Esophagus squamous epithelium (tissue), 5 donors: ENCODE measurements at places on chromosomes 6 and 20. TPM values are rescaled to one million over a fixed set of nuclear protein-coding genes. Genes with fewer than 3 reads are reported as not detected.

The MYO6 gene
- total RNA-seq: 37.0 TPM

DNA sequence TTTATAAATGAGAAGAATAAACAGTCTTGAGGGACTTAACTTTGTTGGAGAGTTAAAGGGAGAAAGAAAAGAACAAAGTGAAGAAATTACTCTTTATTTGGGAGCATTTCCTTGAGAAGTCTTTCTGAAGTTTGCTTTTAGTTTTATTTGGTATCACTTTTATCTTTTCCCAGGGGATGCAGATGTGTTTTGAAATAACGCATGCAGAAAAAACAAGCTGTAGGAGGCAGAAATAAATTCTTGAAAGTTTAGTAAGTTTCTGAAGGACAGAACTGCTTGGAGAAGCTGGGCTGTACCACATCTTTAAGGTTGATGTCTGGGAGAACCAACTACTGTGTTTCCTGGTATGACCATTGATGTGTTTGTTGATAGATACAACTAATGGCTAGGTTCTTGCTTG is 75.0 kb downstream of the PLCB4 start:
- no peak for DNase-seq

DNA sequence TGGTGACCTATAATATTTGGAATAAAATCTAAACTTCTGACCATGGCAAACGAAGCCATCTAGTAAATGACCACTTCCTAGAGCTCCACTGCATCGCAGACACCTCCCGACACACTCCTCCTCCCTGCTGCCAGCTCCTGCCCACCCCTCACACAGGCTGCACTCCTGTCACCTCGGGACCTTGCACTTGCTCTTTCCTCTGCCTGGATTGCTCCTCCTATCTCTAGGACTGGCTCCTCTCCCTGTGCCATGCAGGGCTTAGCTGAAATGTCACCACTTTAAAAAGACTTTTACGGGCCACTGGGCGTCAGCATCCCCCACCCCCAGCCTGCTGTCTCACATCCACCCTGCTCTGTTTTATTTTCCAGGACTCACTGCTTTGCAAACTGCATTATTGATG is 87.6 kb upstream of the MC3R start:
- DNase-seq: no peak

The MICA gene
- total RNA-seq: 8.3 TPM

- DNase-seq: no peak
Observed at GRCh38 chr20:9036593-9036992, 32.3 kb upstream of the PLCB4 start.

DNA sequence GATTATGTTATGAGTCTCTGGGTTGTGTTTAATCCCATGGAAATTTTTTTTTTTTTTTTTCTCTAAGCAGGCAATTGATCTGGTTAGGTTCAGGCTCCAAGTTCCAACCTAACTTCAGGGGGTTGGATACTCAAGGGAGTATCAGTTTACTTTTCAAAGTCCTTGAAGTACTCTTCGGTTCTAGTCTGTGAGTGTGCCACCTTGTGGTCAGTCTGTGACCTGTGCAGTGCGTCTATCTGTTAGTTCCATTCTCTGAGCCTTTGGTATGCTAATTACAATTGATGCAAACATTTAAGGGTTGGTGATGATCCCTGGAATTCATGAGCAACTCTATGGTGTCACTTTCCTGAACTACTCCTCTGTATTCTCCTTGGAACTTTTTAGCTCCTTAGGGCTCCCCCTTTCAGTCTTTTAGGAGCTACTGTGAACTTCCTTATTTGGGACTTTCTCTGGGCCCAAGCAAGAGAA is 342.0 kb downstream of the SOX4 start:
- DNase-seq: no peak

The TEAD3 gene
- total RNA-seq: 33.5 TPM

The PNPLA1 gene
- 0.59 TPM for total RNA-seq

DNA sequence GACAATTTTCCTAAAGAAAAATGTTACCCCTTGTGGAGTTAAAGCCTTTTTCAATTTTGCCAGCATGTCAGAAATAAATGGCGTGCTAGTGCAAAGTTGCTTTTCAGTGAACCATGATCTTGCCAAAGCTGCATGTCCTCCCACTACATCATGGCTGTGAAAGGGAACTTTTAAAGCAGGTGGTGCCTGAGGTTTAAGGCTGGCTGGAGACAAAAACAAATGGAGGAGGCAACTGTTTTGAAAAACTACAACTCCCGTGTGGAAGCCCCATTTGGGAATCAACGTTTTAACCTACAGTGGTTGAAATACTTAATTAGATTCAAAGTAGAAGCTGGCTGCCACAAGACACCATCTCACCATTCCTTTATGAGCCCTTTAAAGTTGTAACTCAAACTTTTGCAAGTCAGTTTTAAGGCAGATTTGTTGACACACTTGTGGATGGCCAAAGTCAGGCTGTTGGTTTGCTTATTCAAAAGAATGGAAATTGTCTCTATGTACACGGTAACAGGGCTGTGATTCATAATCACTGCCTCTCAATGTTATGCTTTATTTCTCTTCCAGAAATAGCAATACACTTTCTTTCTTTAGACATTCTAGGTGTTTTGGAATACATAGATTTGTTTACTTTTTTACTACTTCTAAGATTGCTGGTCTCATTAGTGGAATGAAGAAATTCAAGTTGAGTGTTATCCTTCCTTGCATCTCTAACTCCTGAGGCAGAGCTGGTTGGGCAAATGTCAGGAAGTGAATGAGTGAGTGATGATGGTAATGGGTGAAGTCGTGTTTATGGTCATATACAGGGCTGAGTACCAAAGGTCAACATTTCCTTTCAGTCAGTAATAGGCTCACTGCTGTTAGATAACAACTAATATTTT is 196.4 kb upstream of the GMDS start:
- no peak for DNase-seq

DNA sequence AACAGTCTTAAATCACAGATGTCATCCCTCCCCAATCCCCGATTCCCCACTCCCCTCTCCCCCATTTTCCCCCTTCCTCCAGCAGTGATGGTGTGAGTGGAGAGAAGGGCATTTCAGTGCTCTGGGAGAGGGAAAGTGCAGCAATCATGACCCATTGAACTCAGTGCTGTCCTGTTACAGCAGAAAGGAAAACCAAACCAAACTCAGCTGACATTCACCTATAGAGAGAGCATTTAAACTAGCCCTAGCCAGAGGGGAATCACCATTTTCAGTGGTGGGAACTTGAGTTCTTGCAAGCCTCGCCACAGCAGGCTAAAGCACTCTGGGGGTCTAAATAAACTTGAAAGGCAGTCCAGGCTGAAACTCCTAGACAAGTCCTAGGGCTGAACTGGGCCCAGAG is 129.9 kb upstream of the COL21A1 start:
- no peak for DNase-seq

DNA sequence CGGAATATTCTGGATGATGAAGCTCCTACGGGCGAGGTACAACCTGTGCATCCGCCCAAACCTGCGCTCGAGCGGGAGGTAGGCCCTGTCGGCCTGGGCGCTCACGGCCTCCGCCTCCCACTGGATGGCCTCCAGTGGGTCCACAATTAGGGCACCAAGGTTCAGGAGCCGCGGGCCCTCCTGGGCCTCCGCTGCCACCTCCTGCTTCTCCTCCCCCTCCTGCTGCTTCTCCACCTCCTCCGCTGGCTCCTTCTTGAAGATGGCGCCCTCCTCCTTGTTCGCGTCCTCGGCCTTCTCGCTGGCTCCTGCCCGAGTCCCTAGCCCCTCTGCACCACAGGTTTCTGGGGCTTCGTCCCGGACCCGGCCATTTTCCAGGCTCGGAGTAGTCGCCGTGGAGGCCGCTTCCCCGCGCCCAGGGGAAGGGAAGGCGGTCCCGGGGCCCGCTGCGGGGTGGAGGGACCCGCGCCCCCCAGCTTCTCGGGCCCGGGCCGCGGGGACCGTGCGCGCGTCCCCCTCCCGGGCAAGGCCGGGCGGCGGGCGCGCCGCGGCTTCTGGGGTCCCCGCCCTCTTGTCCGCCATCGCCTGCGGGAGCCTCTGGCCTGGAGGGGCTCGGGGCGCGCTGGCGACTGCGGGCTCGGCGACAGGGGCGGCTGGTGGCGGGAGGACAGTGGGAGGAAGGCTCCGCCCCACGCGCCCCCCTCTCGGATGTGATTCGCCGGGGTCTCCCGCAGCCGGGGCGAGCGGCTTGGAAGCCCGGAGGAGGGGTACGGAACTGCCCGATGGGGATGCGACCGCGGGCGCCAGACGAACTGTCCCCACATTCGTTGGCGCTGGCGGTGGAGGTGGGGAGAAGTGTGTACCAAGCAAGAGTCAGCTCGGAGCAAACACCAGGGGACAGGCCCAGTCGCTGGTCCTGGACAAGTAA is 17.6 kb downstream of the PLAGL2 start:
- no peak for DNase-seq
